ENCODE measurements at places on chromosomes 2 and 18.

GRCh38 chr2:186611526-186611925, 21.7 kb downstream of the ITGAV start:
- no peak for DNase-seq

DNA sequence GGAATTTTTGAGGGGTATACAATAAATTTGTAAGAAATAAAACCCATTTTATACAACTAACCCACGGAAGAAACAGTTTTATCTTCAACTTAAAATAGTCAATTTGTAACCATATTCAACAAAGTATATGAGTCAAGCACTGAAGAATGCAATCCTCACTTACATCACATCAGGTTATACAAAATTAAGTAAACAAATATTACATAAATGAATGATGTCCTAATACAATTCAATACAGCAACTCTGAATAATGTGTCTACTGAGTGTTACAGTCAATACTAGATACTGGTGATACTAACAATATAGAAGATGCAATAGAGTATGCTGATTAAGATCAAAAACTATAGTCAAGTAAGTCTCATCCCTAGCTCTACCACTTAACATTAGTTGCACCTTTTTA, 58.6 kb downstream of the FANCL start:
- no peak for DNase-seq

GRCh38 chr2:108125581-108125980, 114.2 kb upstream of the SULT1C3 start:
- DNase-seq, result no peak

GRCh38 chr18:6782861-6783260, 53.3 kb downstream of the ARHGAP28 start:
- no peak for DNase-seq

- DNase-seq, result no peak
These were observed 109.1 kb upstream of the DNAJC10 start for GRCh38 chr2:182606728-182607681.

DNA sequence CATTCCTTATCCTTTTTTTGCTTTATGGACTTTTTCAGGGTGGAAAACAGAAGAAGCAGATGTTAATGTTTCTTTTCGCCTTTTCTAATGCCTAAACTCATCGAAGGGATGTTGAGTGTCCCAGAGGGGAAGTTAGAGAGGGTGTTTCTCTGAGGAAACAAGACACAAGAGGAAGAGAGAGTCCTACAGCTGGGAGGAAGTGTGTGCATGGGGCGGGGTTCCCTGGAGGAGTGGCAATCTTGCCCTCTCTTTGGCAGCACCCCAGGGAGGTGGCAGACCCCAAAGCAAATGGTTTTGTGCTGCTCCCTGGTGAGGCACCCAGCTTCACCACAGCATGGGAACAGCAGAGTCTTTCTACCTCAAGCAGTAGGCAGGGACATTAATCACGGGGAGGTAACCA, 377.6 kb downstream of the RND3 start:
- DNase-seq, result no peak

DNA sequence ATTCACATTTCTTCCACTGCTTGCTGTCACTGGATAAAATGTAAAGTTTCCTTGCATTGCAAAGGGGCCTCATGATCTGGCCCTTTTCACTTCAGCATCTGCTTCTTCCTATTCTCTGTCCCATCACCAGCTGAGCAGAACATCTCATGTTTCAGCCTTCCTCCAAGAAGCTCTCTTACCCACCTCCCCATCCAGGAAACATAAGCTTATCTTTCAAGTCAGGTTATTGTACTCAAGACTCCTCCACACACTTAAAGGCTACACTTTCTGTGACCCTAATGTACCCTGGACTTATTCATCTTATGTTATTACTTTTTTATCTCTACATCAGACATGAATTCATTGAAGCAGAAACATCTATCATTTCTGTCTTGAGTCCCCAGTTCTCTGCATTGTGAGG, 230.5 kb downstream of the PMAIP1 start:
- no peak for DNase-seq

DNA sequence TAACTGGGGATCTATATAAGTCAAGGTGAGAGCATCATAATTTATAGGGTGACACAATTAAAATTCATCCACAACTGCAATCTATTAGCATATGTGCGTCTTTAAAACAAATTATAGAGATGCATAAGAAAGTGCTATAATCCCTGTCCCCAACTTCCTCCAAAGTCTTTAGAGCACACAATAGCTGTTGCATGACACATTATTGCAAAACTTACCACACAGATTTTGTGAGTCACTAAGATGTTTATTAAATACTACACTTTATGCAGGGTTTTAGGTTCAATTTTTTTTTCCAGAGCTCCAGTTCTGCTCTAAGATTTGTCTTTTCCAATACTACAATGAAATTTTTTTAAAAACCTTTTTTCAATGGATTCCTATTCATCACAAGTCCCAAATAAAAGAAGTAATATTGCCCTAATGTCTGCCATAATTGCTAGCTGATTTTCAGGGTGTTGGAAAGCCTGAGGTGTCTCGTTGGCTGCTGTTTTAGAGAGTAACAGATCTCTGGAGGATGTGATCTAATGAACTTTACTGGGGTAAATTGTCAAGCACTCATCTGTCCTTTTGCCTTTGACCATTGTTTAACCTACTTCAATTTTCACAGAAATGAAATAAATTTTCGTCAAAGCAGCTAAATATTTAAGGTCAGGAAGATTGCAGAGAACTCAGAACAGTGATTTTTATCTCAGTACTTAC, 250.5 kb upstream of the NETO1 start:
- peak; percentile 42 for DNase-seq

DNA sequence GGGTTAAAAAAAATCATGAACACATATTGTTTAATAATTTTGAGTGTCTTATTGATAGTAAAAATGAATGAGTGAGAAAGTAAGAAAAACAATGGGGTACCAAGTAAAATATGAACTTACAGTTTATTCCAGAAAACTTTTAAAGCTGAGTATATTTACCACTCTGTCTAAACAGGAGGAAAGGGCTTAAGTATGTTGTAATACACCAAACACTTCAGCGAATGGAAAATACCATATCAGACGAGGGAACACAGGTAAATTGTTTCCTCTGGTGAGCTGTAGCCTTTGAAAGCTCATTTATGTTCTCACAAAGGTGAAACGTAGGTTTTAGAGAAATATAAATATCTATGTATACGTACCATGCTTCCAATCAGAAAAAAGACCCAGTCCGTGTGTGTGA, 1209.6 kb upstream of the ZEB2 start:
- DNase-seq, result no peak

DNA sequence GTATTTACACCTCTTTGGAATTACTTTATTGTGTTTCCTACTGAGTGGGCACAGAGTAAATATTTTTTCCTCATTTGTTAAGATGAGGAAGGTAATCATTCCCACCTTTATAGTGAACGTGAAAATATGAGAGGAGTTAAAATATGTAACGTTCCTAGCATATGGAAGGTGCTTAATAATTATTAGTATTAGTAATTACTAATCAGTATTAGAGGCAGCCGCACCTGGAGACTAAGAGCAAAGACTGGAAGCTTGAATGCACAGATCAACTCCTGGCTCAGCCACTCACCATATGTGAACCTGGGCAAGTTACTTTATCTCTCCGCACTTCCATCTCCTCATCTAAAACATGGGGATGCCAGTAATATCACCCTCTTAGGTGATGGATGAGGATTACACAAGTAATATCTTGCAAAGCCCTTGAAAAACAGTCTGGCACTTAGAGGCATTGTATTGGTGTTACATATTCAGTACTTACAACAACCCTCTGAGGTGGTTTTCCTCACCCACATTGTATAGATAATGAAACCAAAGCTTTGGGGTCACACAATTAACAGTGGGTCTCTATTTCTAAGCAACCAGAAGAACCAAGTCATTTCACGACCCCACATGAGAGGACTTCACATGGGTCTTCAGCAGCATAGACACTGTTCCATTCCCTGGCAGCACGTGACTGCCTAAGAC, 100.3 kb upstream of the KCTD1 start:
- no peak for DNase-seq
